ENCODE measurements at places on chromosomes 7 and 10. TPM values are rescaled to one million over a fixed set of nuclear protein-coding genes. Genes with fewer than 3 reads are reported as not detected.

Gene PDK4
- 156 TPM for total RNA-seq

Gene GNAI1
- total RNA-seq, result 36.0 TPM

Gene CPEB3
- 5.7 TPM for total RNA-seq

Gene RPEL1
- not detected for total RNA-seq

- H3K4me3 ChIP-seq, result no peak overlapping the region
- H3K27me3 ChIP-seq, result no peaks in the 10 kb centered on the region
- H3K27ac ChIP-seq, result no peak overlapping the region
- no peaks in the 10 kb centered on the region for H3K4me1 ChIP-seq
- H3K36me3 ChIP-seq, result no peaks in the 10 kb centered on the region
Measured at GRCh38 chr7:133670250-133670649, 417.4 kb downstream of the EXOC4 start.

DNA sequence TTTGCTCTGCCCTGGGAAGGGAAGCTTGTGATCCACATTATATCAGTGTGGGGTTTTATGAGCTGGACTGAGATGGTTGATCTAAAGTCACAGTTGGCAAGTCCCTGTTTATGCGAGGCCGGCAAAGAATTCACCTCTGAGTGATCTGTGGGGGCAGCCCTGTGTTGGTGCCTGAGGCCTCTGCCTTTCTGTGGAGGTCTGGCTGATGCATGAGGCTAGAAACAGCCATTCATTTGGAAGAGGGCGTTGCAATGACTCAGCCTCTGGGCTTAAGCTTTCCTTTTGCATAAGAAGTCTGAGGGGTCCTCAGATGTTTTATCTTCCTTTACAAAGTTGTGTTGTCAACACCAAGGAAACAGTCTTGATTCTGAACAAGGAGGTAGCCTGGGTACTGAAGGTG is 126.9 kb downstream of the MGMT start:
- H3K4me3 ChIP-seq, result no peak overlapping the region
- H3K36me3 ChIP-seq, result no peaks in the 10 kb centered on the region
- no peaks in the 10 kb centered on the region for H3K4me1 ChIP-seq
- no peaks in the 10 kb centered on the region for H3K27me3 ChIP-seq

DNA sequence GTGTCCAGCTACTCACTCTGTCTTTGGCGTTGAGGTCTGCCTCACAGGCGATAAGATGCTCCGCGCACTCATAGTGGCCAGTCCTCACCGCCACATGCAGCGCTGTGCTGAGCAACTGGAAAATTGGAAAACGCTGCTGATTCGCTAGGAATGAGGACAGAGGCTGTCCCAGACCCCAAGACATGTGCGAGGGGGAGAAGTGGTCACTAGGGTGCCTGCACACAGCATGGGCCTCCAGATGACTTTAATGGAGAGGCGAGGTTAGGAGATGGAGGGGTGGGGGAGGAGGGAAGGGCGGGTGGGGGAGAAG is 5.2 kb downstream of the ANKRD1 start:
- H3K4me3 ChIP-seq, result no peak overlapping the region
- no peak for DNase-seq
- no peaks in the 10 kb centered on the region for H3K36me3 ChIP-seq

GRCh38 chr10:71255808-71256660 is 43.7 kb downstream of the UNC5B start:
- no peak overlapping the region for H3K27ac ChIP-seq
- H3K27me3 ChIP-seq, result no peaks in the 10 kb centered on the region
- DNase-seq, result no peak
- peaks cover 33% of the 10 kb centered on the region for H3K4me1 ChIP-seq
- H3K36me3 ChIP-seq, result no peaks in the 10 kb centered on the region

GRCh38 chr7:1100386-1100785 is 12.5 kb downstream of the GPER1 start:
- H3K27ac ChIP-seq, result no peak overlapping the region
- DNase-seq, result no peak
- no peaks in the 10 kb centered on the region for H3K27me3 ChIP-seq
- H3K4me3 ChIP-seq, result no peak overlapping the region
- H3K4me1 ChIP-seq, result no peaks in the 10 kb centered on the region
- H3K36me3 ChIP-seq, result no peaks in the 10 kb centered on the region

GRCh38 chr10:76086170-76086760 is 654.8 kb downstream of the LRMDA start:
- no peaks in the 10 kb centered on the region for H3K36me3 ChIP-seq
- no peaks in the 10 kb centered on the region for H3K27me3 ChIP-seq
- no peak for DNase-seq
- H3K4me3 ChIP-seq, result no peak overlapping the region
- peaks cover 4% of the 10 kb centered on the region for H3K4me1 ChIP-seq

GRCh38 chr7:77205706-77206105 is 6.1 kb upstream of the FGL2 start:
- H3K27ac ChIP-seq, result no peak overlapping the region
- H3K36me3 ChIP-seq, result no peaks in the 10 kb centered on the region
- H3K4me3 ChIP-seq, result no peak overlapping the region

DNA sequence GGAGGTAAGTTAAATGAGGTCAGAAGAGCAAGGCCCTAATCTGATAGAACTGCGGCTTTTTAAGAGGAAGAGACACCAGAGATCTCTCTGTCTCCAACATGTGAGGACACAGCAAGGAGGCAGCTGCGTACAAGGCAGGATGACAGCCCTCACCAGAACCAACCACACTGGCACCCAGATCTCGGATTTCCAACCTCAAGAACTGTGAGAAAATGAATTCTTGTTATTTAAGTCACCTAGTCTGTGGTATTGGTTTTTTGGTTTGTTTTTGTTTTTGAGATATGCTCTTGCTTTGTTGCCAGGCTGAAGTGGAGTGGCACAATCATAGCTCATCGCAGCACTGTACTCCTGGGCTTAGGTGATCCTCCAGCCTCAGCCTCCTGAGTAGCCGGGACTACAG is 127.2 kb downstream of the DLG5 start:
- H3K4me3 ChIP-seq, result no peak overlapping the region
- DNase-seq, result no peak
- H3K4me1 ChIP-seq, result no peaks in the 10 kb centered on the region
- H3K27ac ChIP-seq, result no peak overlapping the region
- H3K27me3 ChIP-seq, result no peaks in the 10 kb centered on the region

GRCh38 chr7:120055300-120055699 is 217.7 kb upstream of the KCND2 start:
- H3K4me1 ChIP-seq, result no peaks in the 10 kb centered on the region
- no peak overlapping the region for H3K4me3 ChIP-seq
- H3K36me3 ChIP-seq, result no peaks in the 10 kb centered on the region
- no peak overlapping the region for H3K27ac ChIP-seq
- no peaks in the 10 kb centered on the region for H3K27me3 ChIP-seq
- DNase-seq, result no peak

GRCh38 chr7:129824291-129825208 is 128.2 kb downstream of the UBE2H start:
- no peaks in the 10 kb centered on the region for H3K36me3 ChIP-seq
- H3K4me3 ChIP-seq, result peak overlapping the region; percentile 58
- peaks cover 9% of the 10 kb centered on the region for H3K4me1 ChIP-seq
- H3K27me3 ChIP-seq, result no peaks in the 10 kb centered on the region
- peak overlapping the region; percentile 20 for H3K27ac ChIP-seq
- no peak for DNase-seq

DNA sequence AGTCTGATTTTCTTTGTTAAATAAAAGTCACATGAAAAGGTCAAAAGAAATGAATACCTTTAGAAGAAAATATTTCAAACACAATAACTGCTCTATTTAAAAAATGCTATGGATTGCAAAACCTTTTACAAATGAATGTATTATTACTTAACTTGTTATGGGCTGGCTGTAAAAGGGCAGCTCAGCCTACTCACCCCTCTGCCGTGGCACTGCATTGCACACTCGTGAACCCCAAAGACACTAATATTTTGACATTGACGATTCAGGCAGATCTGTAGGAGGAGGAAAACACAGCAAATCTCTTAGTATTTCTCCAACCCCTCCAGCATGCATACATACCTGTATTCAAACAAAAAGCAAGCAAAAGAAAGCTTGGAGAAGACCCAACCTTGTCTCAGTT is 149.5 kb downstream of the FANK1 start:
- H3K36me3 ChIP-seq, result no peaks in the 10 kb centered on the region
- no peak overlapping the region for H3K27ac ChIP-seq
- no peak for DNase-seq
- H3K4me3 ChIP-seq, result no peak overlapping the region
- peaks cover 28% of the 10 kb centered on the region for H3K4me1 ChIP-seq
